Spleen (tissue), 13 donors: ENCODE measurements at places on chromosomes 11 and 22. TPM values are rescaled to one million over a fixed set of nuclear protein-coding genes. Genes with fewer than 3 reads are reported as not detected.

DNA sequence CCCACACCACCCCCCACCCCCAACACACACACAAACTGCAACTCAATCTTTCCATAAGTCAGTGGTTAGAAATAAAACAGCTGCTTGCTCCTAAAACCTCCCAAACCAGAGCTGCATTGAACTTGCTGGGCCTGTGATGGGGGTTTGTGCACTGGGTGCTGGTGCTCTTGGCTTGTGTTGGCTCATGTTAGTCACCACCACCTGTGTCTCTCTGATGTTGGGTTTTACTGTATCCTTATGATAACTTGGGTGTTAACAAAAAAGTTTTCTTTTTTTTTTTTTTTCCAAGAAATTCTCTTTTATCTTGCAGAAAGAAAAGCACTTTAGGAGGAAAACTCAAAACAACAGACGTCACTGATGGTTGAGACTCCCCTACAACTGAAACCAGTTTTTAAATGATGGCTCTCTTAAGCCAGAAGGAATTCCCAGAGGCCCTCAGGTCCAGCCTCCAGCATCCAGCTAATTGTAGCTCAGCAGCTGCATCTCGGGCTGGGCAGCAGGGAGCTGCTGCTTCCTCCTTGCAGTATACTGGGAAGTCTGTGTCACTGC is 79.9 kb upstream of the DRD2 start:
- no peaks in the 10 kb centered on the region for H3K27me3 ChIP-seq

DNA sequence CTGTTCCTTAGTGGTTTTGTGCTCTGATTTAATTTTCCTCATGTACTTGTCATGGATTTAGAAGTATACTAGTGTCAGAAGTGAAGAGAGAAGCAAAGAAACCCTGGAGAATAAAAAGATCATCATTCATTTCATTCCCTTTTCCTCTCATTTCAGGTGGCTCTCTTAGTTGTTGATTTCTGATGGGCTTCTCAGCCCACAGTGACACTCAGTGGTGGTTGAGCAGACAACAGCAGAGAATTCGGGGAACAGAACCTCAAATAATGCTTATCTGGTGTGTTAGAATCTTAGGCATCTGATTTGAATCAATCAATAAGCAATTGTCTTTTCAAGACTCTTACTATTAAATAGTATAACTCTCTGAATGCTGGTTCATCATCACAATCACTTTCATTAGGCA is 1289.4 kb downstream of the FAM181B start:
- no peak for DNase-seq
- no peaks in the 10 kb centered on the region for H3K4me1 ChIP-seq
- no peaks in the 10 kb centered on the region for H3K27me3 ChIP-seq
- no peaks in the 10 kb centered on the region for H3K36me3 ChIP-seq
- H3K27ac ChIP-seq, result no peak overlapping the region
- no peak overlapping the region for H3K4me3 ChIP-seq

APOA5 gene
- total RNA-seq, result not detected

SLC15A3 gene
- total RNA-seq, result 121 TPM

TSPAN4 gene
- 91.3 TPM for total RNA-seq

DNA sequence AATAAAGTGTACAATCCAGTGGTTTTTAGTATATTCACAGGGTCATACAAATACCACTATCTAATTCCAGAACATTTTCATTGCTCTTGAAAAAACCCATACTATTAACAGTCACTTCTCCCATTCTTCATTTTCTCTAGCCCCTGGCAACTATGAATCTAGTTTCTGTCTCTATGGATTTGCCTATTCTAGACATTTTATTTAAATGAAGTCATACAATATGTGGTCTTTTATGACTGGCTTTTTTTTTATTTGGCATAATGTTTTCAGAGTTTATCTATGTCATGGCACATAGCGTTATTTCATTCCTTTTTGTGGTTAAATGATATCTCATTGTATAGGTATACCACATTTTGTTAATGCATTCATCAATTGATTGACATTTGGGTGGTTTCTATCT is 59.4 kb downstream of the KDM2A start:
- no peak for DNase-seq
- peaks cover 56% of the 10 kb centered on the region for H3K4me1 ChIP-seq
- peaks cover 68% of the 10 kb centered on the region for H3K36me3 ChIP-seq
- H3K27me3 ChIP-seq, result no peaks in the 10 kb centered on the region
- H3K27ac ChIP-seq, result no peak overlapping the region

GRCh38 chr22:25774575-25775026 is 32.6 kb downstream of the MYO18B start:
- no peaks in the 10 kb centered on the region for H3K27me3 ChIP-seq
- H3K4me1 ChIP-seq, result peaks cover 7% of the 10 kb centered on the region
- no peaks in the 10 kb centered on the region for H3K36me3 ChIP-seq
- H3K27ac ChIP-seq, result no peak overlapping the region
- no peak for DNase-seq

VWCE gene
- total RNA-seq, result 0.34 TPM

DNA sequence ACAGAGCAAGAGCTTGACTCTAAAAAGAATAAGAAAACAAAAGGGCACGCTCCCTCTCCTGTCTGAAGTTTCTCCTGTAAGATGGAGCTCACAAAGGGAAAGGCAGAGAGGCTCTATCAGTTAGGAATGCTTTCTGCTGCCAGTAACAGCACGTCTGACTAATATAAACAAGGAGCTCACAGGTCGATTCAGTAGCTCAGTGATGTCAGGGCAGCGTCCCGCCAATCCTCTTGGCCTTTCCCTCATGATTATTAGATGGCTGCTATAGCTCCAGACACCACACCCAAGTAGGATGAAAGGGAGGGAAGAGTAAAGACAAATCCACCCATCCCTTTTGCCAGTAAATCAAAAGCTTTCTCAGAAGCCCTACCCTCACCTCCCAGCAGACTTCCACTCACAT is 51.3 kb upstream of the HMGXB4 start:
- no peaks in the 10 kb centered on the region for H3K36me3 ChIP-seq
- no peaks in the 10 kb centered on the region for H3K4me1 ChIP-seq
- H3K4me3 ChIP-seq, result no peak overlapping the region
- H3K27me3 ChIP-seq, result no peaks in the 10 kb centered on the region
- no peak for DNase-seq

DNA sequence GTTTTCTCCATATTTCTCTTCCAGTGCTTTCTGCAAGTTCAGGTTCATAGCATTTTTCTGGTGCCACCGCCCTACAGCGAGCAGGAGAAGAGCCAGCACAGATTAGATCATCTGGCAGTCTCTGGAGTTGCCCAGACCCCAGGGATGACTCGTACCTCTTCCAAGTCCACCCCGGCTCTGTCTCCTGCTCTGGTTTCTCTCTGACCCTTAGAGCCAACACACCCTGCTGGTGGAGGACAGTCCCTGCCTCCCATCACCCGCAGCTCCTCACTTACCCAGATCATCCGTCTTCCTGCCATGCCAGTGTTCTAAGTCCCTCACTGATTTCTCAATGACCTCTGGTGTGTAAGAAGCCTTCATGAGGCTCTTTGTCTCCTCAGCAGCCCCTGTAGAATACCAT is 28.0 kb downstream of the TST start:
- H3K4me1 ChIP-seq, result no peaks in the 10 kb centered on the region
- no peaks in the 10 kb centered on the region for H3K36me3 ChIP-seq
- DNase-seq, result no peak
- H3K4me3 ChIP-seq, result no peak overlapping the region

- no peak overlapping the region for H3K27ac ChIP-seq
- H3K4me1 ChIP-seq, result peaks cover 9% of the 10 kb centered on the region
- H3K36me3 ChIP-seq, result peaks cover 8% of the 10 kb centered on the region
- H3K27me3 ChIP-seq, result no peaks in the 10 kb centered on the region
These were observed 59.8 kb downstream of the TMEM135 start for GRCh38 chr11:87097582-87097981.

C22orf42 gene
- not detected for total RNA-seq

FADS1 gene
- total RNA-seq, result 25.6 TPM

DNA sequence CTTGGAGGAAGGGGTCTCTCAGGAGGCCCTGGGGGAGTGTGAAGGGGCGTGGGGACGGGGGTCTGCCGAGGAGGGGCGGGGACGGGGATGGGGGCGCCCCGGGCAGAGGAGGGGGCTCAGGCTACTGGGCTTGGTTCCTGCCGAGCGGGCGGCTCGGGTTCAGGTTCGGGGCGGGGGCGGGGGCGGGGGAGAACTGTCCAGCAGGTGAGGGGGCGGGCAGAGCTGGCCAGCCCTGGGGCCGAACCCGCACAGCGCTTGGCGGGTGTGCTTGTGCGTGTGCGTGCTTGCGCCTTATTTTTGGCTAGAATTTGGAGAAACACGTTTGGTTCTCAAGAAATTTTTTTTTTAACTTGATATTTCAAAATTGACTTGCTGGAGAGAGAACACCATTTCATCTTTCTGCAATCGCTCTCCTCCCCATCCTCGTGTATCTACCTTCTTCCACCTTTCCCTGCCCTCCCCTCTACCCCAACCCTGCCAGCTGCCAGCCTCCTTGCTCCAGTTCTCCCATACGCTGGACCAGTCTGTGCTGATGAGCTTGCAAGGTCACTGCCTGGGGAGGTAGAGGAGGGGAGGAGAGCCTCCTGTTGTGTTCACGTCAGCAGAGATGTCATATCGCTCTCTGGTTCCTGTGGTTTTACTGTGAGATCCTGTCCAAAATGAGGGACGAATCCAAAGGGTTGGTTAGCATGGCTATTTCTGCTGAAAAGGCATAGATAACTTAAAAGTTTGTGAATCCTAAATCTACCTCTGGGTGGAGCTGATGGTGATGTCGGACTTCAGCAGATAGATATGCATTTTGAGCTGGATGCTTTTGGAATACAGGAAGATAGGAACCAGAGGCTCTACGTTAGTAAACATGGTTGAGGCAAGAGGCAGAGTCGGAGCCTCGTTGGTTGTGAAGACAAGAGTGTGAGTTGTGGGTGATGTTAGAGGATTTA is 668 bp downstream of the MADD start:
- peaks cover 14% of the 10 kb centered on the region for H3K36me3 ChIP-seq
- peak; percentile 79 for DNase-seq
- H3K4me1 ChIP-seq, result peaks cover 70% of the 10 kb centered on the region
- peak overlapping the region; percentile 60 for H3K4me3 ChIP-seq
- peak overlapping the region; percentile 98 for H3K27ac ChIP-seq
- no peaks in the 10 kb centered on the region for H3K27me3 ChIP-seq

TLCD5 gene
- 6.6 TPM for total RNA-seq

DNA sequence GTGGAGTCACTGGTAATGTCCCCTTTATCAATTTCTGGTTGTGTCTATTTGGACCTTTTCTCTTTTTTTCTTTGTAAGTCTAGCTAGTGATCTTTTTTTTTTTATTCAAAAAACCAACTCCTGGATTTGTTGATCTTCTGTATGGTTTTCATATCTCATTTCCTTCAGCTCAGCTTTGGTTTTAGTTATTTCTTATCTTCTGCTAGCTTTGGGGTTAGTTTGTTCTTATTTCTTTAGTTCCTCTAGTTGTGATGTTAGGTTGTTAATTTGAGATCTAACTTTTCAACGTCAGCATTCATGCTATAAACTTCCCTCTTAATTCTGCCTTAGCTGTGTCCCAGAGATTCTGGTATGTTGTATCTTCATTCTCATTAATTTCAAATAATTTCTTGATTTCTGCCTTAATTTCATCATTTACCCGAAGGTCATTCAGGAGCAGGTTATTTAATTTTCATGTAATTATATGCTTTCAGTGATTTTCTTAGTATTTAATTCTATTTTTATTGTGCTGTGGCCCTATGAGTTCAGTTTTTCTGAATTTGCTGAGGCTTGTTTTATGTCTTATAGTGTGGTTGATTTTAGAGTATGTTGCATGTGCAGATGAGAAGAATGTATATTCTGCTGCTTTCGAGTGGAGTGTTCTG is 29.0 kb downstream of the PI4KA start:
- peaks cover 52% of the 10 kb centered on the region for H3K36me3 ChIP-seq
- H3K27me3 ChIP-seq, result no peaks in the 10 kb centered on the region
- no peak overlapping the region for H3K4me3 ChIP-seq
- H3K27ac ChIP-seq, result no peak overlapping the region
- DNase-seq, result no peak
- no peaks in the 10 kb centered on the region for H3K4me1 ChIP-seq

SCUBE1 gene
- 12.5 TPM for total RNA-seq

SEPTIN3 gene
- 0.44 TPM for total RNA-seq

- H3K36me3 ChIP-seq, result no peaks in the 10 kb centered on the region
- no peaks in the 10 kb centered on the region for H3K4me1 ChIP-seq
- H3K4me3 ChIP-seq, result no peak overlapping the region
- no peak for DNase-seq
- H3K27me3 ChIP-seq, result no peaks in the 10 kb centered on the region
These were observed 12.4 kb upstream of the PLEKHB1 start for GRCh38 chr11:73633999-73634398.

- H3K27ac ChIP-seq, result no peak overlapping the region
- no peak for DNase-seq
- no peaks in the 10 kb centered on the region for H3K4me1 ChIP-seq
- H3K27me3 ChIP-seq, result no peaks in the 10 kb centered on the region
These were observed 9.0 kb upstream of the VPREB1 start for GRCh38 chr22:22235558-22235957.

DNA sequence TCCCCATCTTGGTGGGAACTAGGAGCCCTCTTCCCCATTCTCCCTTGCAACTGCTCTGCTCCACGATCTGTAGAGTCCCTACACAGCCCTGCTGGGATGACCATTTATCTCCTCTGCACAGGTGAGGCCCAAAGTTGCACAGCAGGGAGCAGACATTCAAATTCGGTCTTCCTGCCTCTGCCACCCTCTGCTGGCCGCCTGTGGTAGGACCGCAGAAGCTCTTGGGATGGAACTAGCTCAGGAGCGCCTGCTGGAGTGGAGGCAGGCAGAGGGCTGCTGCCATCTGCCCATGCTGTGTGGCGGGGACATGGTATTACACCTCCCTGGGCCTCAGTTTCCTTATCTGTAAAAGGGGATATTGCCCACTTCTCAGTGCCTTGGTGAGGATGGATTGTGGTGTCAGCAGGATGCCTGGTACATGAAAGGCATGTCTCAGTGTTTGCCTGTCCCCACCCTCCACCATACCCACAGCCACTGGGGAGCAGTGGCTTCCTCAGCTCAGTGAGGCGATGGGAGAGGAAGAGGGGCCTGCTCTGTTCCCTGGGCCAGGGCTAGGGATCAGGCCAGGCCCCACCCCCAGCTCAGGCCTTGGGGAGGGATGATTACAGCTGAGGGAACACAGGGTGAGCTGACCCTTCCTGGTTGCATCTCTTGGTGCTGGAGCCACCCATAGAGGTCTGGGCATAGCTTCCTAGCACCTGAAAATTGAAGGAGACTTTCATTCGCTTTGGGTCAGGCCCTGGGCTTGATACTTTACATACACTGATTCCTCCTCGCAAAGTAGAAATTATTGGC is 11.3 kb upstream of the OMP start:
- H3K36me3 ChIP-seq, result no peaks in the 10 kb centered on the region
- H3K4me3 ChIP-seq, result no peak overlapping the region
- peak; percentile 90 for DNase-seq
- no peaks in the 10 kb centered on the region for H3K4me1 ChIP-seq

CHRM1 gene
- total RNA-seq, result not detected

CYP2R1 gene
- total RNA-seq, result 13.2 TPM

RTN4R gene
- 10.1 TPM for total RNA-seq

GRCh38 chr22:49331878-49332277 is 495.8 kb downstream of the BRD1 start:
- no peak overlapping the region for H3K27ac ChIP-seq
- H3K36me3 ChIP-seq, result no peaks in the 10 kb centered on the region
- H3K4me3 ChIP-seq, result no peak overlapping the region
- H3K27me3 ChIP-seq, result peaks cover 51% of the 10 kb centered on the region
- peak; percentile 50 for DNase-seq

- no peak for DNase-seq
- no peak overlapping the region for H3K27ac ChIP-seq
These were observed 406.6 kb upstream of the FAT3 start for GRCh38 chr11:91817996-91818395.

KRTAP5-7 gene
- total RNA-seq, result not detected
